ENCODE measurements at places on chromosomes 16 and 17. TPM values are rescaled to one million over a fixed set of nuclear protein-coding genes. Genes with fewer than 3 reads are reported as not detected.

- no peak for DNase-seq
Observed at GRCh38 chr17:65185062-65185461, 47.9 kb downstream of the RGS9 start.

- no peak for DNase-seq
Observed at GRCh38 chr17:47654991-47655390, 5.3 kb downstream of the KPNB1 start.

GRIN2A gene
- 0.81 TPM for total RNA-seq

RAPGEFL1 gene
- 138 TPM for total RNA-seq

LGALS9 gene
- 80.7 TPM for total RNA-seq

CCT6B gene
- total RNA-seq, result 6.3 TPM

All from ureter (tissue), 1 donor.